SIG-M5 (cell line): ENCODE measurements at places on chromosomes 2 and 18.

- DNase-seq: no peak
Observed at GRCh38 chr2:158953926-158954763, 14.3 kb upstream of the TANC1 start.

- no peak for DNase-seq
Observed at GRCh38 chr18:54222922-54223567, 1.4 kb downstream of the MBD2 start.

DNA sequence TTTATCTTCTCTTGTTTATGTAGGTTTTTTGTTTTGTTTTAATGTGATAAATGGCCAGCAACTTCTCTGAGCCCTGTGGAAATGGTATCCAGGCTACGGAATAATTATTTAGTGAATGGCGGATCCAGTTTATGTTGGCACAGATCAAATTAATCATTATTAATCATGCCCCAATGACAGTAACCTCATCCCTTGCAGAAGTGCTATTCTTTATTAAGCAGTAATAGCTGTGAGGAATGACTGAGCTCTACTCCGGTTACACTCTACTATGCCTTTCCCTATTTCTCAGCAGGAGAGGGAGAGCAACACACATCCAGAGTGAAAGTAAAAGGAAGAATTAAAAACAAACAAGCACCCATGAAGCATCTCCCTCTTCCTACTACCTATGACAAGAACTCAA is 84.8 kb downstream of the SETBP1 start:
- no peak for DNase-seq

DNA sequence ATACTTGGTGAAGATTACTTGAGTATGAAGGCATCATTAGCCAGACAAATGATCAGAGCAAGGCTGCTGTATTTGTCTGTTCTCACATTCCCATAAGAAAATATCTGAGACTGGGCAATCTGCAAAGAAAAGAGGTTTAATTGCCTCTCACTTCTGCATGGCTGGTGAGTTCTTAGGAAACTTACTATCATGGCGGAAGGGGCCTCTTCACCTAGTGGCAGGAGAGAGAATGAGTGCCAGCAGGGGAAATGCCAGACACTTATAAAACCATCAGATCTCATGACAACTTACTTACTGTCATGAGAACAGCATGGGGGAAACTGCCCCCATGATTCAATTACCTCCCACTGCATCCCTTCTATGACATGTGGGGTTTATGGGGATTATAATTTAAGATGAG is 452.3 kb downstream of the GALR1 start:
- no peak for DNase-seq

DNA sequence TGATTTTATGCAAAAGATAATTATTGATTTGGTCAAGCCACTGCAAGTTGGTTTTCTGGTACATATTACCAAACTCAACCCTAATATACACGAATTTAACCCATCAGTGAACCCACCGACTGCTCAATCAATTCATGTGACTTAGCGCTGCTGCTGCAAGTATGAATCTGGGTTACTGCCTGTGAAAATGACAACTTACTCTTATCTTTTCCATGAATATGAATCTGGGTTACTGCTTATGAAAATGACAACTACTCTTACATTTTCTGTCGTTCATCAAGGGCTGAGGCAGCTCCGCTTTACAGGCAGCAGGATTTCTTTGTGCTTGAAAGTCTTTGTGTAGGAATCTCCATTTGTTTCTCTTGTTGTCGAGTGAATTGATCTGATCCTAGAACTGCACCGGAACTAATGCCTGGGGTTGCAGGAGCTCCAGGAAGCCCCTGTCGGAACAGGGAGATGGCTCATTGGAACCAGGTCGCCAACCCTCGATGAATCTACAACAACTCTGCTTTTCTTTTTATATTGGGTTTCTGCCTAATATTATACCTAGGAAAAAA is 22.1 kb upstream of the ALKAL2 start:
- no peak for DNase-seq

- DNase-seq: no peak
Observed at GRCh38 chr2:227876300-227876801, 4.9 kb downstream of the DAW1 start.

DNA sequence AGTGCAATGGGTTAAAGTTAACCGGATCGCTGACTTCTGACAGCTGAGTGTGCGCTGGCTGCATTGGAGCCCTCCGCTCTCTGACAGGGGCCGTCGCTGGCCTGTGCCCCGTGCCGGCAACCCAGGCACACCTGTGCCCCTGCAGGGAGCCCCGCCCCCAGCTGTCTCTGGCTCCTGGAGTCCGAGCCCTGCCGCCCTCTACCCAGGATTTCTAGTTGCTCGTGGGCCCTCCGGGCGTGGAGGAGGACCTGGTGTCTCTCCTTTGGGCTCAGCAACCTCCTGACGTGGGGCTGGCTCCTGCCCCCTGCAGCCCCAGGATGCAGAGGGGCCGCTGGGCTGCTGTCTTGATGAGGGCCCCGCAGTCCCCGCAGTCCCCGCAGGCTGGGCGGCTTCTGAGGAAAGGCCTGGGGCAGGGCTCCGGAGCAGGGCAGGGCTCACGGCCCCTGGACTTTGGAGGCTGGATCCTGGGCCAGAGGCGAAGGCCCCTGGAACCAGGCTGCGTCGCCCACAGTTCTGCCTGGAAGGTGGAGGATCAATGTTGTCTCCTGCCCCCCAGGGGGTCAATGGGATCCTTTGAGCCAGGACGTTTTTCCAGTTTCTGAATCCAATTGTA is 172.8 kb downstream of the RNF144A start:
- DNase-seq: no peak

DNA sequence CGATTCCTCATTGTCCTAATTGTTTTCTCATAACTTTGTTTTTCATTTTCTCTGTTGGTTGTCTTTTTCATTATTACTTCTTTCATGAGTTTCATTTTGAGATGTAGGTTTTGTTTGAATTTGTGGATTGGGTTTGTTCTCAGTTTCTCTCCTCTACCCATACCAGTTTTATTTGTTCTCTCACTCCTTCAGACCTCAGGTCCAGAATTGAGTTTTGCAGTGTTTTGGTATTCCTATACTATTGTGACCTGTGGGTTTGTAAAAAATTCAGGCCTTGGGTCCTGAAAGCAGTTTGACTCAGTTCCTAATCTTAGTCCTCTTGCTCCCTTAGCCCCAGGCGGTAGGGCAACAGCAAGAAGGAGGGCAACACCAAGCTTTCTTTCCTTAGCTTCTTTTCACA is 28.3 kb upstream of the UBE2E3 start:
- no peak for DNase-seq

DNA sequence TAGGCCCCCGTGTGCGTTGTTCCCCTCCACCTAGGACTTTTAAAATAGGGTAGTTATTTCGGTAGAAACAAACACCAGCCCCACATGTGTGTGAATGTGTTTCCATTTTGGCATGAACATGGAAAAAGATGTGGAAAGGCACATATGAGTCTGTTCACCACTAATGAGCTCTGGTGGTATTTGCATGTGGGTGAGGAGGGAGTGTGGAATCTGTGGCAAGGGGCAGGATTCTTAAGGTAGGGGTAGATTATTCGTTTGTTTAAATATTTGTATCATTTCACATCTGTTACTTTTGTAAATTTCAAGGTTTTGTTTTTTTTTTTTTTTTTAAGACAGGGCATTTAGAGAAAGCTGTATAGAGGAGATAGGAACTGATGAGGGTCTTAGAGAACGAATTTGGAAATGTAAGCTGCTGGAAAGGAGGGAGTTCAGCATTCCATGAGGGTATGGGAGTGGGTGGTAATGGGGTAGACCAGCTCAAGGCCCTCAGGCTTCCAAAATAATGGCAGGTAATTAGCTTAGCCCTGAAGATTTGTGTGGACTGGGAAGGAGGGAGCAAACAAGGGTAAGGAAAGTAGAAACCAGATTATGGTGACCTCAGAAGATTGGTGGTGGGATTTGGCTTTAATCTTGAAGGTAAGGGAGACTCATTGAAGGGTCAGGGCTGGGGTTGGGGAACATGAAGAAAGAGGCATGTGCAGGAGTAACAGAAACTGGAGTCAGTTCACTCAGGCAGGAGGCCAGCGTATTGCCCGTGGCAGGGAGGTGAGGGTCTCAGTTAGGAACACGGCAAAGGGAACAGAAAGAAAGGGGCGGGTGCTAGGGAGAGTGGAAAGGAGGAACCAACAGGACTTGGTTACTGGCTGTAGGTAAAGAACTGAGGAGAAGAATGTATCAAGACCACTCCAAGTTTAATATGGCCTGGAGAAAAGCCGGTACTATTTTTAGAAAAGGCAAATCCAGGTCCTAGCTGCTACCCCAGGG is 123.6 kb downstream of the PLB1 start:
- DNase-seq: no peak

DNA sequence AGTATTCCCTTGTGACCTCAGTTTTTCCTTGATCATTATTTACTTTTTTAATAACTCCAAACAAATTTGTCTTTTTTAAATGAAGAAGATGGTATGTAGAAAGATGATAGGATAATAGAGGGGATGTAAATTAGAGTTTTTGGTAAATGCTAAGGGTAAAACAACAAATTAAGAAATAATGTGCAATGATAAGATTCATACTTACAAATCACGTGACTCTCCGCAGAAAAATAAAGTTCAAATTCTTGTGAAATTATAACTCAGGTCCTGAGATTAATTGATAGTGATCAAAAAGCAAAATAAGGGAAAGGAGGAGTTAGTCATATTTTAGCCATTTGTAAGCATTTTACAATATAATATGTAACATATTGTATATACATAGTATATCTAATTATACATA is 304.1 kb upstream of the KCNH7 start:
- no peak for DNase-seq

DNA sequence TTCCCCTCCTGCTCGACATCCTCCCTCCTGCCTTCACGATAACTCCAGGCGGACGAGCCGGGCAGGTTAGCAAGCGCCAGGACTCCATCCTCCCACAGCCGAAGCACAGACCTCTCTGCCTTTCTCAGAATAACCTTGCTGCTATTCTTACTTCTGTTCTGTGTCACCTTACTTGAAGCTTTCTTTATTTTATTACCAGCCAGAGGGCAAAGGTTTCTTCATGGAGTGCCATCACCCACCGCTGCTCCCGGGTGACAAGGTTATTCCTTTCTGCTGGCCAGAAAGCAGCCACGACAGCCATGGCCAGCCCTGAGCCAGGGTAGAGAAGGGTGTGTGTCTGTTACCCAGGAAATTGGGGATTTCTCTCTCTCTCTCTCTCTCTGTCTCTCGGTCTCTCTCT is 227.1 kb downstream of the ANAPC1 start:
- no peak for DNase-seq

- no peak for DNase-seq
Observed at GRCh38 chr2:222930862-222931261, 70.0 kb downstream of the ACSL3 start.

DNA sequence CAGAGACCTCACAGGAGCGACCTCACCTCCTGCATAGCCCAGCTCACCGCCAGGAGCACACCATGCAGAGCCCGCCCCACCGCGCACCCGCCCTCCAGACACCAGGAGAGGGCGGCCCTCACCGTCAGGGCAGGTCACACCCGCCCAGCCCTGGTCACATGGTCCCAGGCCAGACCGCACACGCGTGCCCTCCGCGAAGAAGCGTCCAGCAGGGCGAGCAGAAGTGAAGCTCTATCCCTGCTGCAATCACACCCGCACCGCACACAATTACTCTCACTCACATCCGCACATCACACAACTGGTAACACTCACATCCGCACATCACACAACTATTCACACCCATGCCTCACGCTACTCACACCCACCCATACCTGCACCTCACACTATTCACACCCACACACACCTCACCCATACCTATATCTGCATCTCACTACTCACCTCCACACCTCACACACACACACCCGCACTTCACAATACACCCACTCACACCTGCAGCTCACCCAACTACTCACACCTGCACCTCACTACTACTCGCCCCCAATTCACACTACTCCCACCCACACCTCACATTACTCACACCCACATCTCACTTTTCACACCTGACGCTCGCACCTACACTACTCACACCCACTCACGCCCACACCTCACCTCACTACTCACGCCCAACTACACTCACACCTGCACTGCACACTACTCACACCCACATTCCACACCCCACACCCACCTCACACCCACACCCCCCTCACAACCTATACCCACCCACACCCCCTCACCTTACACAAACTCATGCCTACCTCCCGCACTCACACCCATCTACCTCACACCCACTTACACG is 242.0 kb downstream of the HDAC4 start:
- DNase-seq: no peak

DNA sequence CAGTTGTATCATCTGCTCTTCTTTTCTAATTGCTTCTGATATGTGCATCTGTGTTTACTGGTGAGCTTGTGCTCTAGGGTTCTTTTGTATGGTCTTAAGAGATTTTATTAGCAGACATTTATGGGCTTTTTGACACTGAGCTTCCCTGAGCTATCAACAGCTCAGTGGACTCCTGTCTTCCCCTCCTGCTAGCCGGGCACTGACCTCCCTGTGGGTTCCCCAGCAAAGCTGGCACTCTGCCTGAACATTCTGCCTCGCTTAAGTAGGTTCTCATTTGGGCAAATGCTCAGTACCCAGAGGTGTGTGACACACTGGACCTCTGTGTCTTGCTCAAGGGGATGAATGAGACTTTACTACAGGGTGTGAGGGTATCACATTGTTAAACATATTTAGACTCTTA is 15.8 kb downstream of the TRAF3IP1 start:
- DNase-seq: no peak

DNA sequence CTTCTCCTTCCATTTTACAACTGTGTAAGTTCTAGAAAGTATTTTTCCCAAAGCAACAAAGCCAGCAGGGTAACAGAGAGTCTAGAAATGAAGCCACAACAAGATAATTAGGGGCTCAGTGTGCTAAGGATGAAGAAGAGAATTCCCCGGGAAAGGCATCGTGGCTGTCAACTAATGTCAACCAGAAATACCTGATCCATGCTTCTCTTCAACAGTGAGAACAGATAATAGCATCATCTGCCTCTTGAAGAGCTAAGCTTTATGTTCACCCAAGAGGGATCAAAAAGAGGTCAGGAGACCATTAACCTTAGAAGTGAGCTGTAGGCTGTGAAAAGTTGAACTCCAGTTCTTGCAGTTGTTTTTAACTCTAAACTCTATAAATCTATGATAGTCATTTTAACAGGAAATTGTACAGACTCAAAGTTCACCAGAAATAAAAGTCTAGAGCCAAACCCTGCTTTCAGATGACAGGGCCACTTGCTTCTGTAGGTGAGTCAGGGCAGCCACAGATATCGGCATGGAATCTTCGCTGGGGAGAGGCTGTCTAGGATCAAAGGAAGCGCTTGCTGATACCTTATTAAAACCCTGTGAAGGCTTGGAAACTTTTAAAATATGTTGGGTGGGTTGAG is 540.7 kb upstream of the ID2 start:
- DNase-seq: no peak

DNA sequence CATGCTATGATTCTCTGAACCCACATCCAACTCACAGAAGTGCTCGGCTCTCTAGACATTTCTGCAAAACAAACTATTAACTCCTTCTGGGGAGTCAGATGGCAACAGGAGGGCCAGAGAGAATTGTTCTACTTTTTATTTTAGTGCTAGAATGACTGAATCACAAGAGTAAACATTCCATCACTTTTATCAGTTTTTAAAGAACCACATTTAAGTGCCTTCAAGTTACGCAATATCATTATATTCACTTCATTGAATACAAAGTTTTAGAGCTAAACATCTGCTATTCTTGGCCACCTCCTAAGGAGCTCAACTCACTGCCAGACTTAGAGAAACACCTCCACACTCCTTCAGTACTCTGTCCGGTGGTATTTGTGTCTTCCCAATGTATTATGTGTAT is 22.4 kb downstream of the B4GALT6 start:
- DNase-seq: no peak

GRCh38 chr2:127681976-127682857 is 6.9 kb upstream of the LIMS2 start:
- no peak for DNase-seq

GRCh38 chr2:232721882-232722281 is 24.8 kb downstream of the GIGYF2 start:
- DNase-seq: no peak

GRCh38 chr2:135914485-135914884 is 38.2 kb upstream of the MCM6 start:
- DNase-seq: no peak
